AG09309 (cell line): ENCODE measurements at places on chromosomes 5 and 9.
A peak's percentile ranks its signal among the peaks of the same experiment; 100 is the strongest.

DNA sequence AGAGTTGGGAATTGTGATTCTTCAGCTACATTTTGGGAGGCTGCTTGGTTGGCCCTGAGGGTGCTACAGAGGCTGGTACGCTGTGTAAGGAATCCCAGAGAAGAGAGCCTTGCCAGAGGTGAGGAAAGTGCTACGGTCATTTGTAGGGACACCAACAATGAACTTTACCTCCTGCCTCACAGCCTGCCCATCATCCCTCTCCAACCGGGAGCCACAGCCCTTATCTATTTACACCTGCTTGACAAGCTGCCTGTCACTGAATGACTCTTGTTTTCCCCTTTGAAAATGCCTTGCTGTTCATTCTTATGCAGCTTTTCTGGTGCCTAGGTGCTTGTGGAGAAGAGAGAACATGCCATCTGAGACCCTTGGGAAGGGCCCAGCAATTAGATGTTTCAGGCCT is 110.8 kb downstream of the PCSK1 start:
- DNase-seq = no peak

- DNase-seq = no peak
Observed at GRCh38 chr5:123174916-123175481, 86.0 kb downstream of the PRDM6 start.

GRCh38 chr9:116504081-116504480 is 183.0 kb upstream of the TRIM32 start:
- no peak for DNase-seq

DNA sequence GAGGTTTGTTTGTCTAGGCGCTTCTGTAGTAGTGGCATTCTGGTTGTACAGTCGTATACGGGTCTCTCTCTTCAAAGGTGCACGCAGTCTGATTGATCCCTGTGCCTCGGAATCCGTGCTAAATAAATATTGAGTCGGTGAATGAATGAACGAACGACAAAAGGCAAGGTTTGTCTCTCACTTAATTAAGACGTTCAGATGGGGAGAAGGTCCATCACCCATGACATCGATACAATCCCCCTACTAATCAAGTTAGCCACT is 500 bp upstream of the CREBRF start:
- no peak for DNase-seq

DNA sequence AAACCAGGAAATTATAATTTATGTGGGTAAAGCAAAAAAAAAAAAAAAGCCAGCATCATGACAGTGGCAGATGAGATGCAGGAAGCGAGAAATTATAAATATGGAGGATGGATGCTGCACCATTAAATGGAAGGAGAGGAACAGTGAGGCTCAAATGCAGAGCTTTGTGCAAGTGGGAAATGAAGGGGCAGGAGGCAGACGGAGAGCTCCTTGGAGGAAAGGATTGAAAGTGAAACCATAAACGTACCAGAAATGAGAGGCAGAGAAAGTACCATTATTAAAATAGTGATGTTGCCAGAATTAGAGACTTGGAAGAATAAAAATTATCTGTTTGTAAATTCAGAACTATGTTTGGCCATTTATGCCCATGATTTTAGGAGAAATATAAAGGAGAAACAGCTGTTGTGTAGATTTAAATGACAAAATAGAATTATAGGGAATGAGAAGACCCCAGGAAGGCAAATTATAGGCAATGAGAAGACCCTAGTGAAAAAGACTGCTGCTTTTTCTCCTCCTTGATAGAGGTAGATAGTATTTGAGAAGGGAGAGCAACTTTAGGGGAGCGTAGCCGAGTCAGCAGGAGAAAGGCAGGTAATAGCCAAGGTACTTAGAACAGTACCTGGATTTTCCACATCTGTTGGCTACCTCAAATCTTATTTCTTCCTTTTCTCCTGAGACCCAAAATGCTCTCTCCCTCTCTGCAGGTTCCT is 341.0 kb upstream of the CD180 start:
- DNase-seq = no peak

DNA sequence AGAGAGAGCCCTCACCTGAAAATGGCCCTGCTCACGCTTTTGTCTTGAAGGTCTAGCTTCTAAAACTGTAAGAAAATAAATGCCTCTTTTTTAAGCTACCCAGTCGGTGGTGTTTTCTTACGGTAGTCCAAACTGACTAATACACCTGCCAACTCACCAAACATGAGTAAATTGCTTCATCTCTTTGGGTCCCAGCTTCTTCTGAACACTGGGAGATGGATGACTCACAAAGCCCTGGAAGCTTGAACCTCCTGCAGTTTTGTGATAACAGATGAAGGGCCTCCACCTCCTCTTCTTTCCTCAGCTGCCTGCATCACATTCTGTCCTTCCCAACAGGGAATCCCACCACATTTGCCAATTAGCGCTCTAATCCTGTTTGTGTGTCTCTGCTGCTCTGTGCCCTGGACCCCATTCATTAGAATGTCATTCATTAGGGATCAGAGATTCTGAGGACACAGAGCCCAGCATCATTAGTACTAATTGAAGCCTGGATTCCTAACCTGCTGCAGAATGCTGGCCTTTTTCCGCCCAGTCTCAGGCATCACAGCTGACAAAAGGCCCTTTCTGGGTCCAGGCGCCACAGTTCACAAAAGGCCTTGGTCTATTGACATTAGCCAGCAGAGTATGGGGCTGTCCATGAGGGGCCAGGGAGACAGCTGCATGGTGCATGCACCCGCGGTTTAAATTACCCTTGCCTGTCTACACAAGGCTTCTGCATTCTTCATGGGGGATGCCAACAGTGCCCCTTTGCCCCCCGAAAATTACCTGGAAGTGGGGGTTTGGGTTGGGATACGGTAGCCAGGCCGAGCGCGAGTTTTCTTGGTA is 349.3 kb downstream of the SEMA5A start:
- peak; percentile 63 for DNase-seq

GRCh38 chr5:60972231-60972630 is 27.2 kb downstream of the NDUFAF2 start:
- no peak for DNase-seq

DNA sequence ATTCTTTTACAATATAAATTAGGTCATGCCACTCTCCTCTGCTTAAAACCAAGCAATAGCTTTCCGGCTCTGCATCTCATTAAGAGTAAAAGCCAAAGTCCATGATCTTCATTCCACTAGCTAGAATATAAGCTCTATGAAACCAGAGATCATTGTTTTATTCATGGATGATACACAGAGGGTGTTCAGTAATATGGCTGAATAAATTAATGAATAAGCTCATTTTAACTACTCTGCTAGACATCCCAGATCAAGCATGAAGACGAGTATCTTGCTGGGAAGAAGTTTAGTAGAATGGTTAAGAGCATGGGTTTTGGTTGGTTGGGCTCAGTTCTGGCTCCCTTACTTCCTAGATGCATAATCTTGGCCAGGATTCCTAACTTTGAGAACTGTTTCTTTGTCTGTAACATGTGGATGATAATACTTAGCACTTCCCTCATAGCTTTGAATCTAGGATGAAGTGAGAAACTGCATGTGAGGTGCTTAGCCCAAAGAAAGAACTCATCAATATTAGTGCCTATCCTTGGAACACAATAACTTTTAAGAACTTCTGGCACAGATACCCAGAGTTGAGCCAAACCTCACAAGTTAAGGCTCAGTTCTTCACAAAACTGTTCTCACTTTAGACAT is 106.8 kb downstream of the MSX2 start:
- DNase-seq = no peak

- DNase-seq = no peak
Observed at GRCh38 chr9:136960938-136961275, 8.8 kb downstream of the LCN12 start.

DNA sequence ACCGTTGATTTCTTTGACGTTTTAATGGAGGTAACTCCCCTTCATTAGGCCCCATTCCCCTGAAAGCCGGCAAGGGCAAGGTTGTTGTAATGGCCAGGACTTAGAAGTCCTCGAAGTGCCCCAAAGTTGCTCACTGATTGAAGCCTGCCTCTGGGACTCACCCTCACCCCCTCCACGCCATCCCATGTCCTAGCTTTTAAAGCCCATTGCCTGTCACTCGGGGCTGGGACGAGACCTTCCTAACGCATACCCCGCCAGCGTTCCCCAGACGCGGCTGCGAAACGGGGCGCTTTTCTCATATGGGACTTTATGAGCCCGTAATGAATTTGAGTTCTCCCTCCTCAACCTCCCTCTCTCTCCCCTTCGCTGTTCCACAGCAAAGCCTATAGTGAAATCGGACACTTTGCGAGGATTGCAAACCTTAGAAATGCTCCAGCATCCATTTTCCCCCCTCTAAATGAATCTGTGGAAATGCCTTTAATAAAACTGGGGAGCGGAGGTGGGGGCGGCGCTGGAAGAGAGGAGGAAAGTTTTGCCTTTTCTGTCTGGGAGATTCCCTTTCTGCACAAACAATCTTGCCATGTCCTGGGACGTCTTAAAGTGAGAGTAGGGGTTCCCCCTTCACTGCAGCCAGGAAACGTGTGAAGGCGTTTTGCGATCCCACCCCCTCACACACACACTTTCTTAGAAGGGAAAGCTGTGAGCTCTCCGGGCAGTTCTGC is 1.5 kb downstream of the PAPPA start:
- no peak for DNase-seq

DNA sequence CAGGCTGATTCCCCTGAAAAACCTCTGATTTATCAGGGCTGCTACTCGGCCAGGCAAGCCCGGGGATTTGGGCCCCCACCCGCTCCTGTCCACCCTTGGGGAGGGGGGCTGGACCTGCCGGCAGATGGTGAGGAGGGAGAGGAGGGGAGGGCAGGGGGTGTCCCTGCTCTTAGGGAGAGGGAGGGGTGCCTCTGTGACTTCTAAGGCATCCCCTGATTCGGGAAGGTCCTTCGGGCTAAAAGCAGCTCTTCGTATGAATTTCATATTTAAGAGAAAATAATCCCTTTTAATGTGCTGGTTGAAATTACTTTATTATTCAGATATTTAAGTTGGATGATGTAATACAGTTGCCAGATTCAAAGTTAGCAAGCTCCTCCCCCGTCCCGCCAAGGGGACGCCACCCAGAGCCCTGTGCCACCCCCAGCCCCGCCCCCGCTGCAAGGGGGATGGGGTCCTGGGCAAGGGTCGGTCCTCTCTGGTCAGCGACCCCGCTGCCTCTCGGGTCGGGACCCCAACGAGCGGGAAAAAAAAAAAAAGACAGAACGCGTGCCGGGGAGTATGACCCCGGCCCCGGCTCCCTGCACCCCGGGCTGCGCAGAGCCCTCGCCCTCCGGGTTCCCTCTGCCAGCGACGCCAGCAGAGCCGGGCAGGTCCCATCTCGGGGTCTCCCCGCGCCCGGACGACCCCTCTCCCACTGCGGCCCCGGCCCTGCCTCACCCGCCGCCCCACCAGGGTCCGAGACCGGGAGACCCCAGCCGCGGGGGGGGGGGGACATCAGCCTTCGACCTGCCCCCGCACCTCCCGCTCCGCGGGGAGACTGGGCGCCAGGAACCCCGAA is 12.4 kb downstream of the LHX3 start:
- DNase-seq = no peak

- DNase-seq = no peak
Observed at GRCh38 chr9:75891277-75891741, 836 bp downstream of the PCSK5 start.

DNA sequence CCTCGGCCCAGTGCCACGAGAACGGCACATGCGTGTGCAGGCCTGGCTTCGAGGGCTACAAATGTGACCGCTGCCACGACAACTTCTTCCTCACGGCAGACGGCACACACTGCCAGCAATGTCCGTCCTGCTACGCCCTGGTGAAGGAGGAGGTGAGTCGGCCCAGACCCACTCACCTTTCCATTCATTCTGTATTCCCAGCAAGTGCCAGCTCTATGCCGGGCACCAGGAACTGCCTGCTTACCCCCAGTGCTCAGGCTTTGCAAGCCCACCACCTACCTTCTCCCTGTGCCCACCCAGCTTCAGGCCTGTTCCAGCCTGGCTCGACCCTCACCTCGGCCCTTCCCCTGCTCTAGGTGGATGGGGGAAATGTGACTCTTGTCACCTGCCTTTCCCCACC is 26.6 kb upstream of the AIF1L start:
- DNase-seq = no peak

DNA sequence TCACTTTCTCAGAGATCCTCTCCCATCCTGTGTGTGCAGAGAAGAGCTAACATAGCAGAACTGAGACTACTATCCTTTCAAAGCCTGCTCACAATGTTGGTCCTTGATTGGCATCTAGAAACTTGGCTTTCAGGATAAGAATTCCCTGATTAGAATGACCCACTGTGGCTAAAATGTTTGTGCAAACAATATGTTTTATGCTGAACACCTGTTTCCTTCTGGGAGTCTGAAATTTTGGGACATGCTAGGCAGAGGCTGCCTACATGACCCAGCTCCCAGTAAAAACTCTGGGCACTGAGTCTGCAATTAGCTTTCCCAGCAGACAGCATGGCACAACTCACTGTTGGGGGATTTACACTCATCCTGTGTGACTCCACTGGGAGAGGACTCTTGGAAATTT is 78.9 kb downstream of the CFAP95 start:
- DNase-seq = no peak

GRCh38 chr5:142615948-142616347 is 69.9 kb downstream of the FGF1 start:
- DNase-seq = no peak

DNA sequence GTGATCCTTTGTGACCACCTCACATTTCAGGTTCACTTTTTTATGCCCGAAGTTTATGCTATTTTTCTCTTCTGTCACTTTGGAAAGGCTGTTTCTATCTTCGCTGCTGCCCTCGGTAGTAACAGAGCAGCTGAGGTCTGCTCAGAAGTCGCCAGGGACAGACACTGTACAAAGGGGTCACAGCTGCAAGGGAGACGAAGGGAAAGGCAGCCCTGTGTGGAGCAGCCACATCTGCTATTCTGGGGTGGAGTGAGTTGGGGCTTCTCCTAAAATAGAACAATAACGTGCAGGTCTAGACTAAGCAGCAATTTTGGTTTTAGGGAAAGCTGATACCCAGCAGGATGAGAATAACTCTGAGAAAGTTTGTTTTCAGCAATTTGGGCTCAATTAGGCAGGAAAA is 72.5 kb downstream of the ACTL7B start:
- DNase-seq = no peak

- no peak for DNase-seq
Observed at GRCh38 chr5:146626936-146627335, 110.9 kb upstream of the GPR151 start.

GRCh38 chr9:83596899-83597504 is 25.9 kb upstream of the IDNK start:
- DNase-seq = no peak

GRCh38 chr5:141528291-141528984 is 39.6 kb downstream of the PCDHGC5 start:
- DNase-seq = no peak

DNA sequence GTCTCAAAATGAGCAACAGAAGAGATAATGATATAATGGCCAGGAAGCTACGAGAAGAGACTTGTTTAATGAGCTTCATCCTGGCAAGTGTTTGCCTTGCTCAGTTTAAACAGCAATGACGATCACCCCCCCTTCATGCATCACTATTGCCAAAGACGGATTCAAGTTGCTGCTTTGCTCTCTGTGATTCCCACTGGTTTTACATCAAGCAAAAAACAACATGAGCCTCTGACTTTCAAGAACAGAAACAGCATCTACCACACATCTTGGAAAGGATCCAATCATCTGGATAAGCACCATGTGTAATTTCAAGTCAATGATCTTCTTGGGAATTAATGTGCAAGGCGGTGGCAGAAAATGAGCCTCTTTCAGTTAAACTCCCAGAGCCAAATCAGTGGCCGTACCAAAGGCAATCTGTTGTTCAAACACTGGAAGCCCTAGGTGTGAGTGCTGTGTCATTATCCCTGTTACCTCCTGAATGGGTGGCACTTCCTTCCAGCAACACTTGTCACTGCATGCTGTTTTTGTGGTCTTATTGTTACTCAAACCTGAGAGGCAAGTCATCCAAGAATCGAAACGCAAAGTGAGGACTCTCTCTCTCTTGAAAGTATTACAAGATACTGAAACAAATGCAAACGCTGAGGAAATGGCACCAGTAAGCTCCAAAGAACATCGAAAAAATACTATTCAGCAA is 72.8 kb downstream of the MED27 start:
- no peak for DNase-seq
